ENCODE measurements at places on chromosomes 4 and X.
A peak's percentile ranks its signal among the peaks of the same experiment; 100 is the strongest.

DNA sequence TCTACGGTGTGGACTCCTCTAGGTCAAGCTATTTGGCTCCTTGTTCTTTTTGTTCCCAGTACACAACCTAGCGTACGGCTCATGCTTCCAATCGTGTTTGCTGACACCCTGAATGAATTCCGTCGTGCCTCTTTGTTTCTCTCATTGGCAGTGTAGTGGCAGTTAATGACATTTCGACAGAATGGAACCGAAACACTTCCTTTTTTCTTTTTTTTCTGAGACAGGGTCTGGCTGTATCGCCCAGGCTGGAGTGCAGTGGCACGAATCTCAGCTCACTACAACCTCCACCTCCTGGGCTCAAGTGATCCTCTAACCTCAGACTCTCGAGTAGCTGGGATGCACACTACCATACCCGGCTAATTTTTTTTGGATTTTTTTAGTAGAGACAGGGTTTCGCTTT is 113.3 kb upstream of the ATP6AP2 start:
- DNase-seq: no peak

GRCh38 chr4:126051689-126052424 is 737.1 kb downstream of the FAT4 start:
- no peak for DNase-seq

DNA sequence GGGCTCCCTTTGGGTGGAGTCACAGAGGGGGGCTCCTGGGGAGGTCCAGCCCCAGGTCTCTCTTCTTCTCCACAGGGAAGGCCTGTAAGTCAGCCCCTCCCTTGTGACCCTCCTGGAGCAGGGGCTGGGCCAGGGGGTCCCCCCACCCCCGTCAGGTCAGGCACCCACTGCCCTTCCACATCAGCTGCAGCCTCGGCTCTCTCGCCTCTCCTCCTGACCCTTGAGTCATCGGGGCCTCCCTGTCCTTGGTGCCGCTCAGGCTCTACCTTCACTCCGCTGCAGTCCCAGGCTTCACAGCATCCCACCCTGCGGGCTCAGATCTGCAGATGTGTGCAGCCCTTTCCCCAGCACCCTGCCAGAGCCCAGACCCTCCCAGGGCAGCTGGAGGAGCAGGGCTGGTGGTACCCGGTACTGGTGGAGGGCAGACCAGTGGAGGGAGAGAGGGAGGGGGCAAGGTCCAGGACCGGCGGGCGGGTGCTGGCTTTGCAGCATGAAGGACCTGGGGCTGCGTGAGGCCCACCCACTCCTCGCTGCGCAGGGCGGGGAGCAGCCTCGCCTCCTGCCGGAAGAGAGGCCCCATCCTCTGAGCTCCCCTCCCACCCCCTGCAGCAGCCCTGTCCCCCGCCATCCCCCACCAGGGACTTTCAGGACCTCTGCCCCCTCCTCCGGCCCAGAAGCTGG is 117.1 kb downstream of the FAM53A start:
- DNase-seq: no peak

DNA sequence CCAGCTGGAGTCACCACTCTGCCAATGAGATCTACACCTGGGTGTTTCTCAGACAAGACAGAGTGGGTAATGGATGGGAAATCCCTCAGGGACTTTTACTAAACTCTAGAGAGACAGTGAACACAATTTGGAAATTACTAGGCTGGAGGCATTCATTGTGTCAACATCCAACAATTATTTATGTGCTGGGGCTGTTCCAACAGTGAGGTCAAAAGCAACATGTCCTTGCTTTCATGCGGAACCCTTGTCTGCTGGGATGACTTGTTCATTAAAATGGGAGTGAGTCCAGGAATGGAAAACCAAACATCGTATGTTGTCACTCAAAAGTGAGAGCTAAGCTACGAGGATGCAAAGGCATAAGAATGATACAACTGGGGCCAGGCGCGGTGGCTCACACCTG is 54.0 kb downstream of the DRD5 start:
- no peak for DNase-seq

GRCh38 chrX:86887341-86887740 is 630.3 kb upstream of the KLHL4 start:
- DNase-seq: no peak

DNA sequence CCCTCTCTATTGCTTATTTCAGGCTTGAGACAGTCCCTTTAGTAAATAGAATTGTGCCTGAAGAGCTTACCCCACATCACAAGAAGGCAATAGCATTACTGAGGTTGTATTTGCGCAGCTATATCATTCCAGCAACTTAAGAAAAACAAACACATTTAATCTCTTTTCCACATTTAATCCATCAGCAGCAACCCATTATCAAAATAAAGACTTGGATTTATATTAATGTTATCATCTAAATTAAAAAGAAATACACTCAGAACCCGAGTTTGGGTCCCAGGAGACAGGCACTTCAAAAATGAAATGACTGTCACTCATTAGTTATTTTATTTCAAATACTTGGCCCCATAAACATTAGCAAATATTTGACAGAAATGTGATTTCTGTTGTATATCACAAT is 10.4 kb downstream of the TFDP3 start:
- DNase-seq: no peak

DNA sequence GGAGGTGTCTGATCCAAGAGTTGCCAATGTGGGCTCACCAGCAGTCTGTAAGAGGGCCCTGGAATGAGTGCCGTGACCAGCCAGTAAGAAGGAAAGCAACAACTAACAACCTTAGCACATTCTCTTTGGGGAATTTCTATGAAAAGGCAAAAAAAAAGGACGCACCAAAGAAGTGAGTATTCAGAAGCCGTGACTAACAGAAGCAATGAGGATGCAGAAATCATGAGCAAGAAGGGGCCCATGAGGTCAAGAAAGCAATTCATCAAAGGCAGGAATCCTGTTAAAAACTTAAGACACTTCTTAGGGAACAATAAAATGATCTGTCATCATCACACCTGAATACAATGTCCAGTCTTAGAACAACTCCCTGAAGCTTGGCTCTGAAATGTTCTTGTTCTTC is 260.5 kb downstream of the RAPGEF2 start:
- no peak for DNase-seq

DNA sequence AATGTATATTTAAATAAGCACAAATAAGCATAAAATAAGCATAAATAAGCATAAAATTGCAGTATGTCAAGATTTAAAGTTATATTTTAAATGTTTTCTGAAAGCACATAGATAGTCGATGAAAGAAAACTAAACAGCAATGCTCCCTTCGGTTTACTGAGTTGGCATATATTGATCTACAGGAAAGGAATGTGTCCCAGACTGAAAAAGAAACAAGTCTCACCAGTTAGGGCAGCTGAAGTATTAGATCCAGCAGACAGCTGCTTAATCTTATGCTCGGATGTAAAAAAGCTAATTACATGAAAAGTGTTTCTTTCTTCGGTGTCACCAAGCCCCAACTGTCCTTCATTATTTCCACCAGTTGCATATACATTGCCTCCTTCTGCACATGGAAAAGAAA is 8.7 kb downstream of the RPGR start:
- DNase-seq: no peak

- DNase-seq: peak; percentile 8
These were observed 66.1 kb downstream of the NR3C2 start for GRCh38 chr4:148376151-148376550.

DNA sequence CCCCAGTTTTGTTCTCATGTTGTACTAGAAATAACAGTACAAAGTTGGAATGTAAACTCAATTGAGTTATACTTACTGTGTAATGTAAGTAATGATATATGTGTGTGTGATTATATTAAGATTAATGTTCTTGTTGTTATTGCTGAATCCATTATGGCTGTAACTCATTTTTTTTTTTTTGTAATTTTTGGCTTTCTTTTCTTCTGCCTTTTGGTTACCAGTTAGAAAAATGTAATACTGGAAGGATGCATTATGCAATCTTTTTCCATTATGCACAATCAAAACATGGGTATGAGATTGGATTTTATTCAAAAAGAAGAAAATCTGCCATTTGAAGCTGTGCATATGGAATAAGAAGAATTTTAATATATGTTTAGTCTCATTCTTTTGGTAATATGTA is 34.0 kb downstream of the BANK1 start:
- DNase-seq: no peak

GRCh38 chrX:104430742-104431119 is 135.3 kb upstream of the IL1RAPL2 start:
- DNase-seq: no peak

DNA sequence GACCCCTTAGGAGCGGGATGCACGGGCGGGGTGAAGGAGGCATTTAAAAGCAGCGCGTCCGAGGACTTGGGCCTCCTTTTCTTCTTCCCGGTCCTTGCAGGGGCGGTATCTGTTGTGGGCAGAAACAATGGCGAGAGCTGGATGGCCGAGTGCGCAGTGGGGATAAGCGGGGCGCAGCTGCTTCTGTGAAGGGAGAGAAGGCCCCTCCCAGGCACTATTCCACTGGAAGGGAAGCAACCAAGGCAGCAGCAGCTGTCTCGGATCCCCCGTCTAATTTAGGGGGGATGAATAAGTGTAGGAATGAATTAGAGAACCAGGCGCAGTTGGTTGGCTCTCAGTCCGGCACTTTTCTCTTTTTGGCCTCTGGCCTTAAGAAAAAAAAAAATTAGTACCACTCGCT is 995 bp downstream of the SMARCA5 start:
- DNase-seq: no peak

GRCh38 chrX:33447285-33447684 is 235.9 kb upstream of the DMD start:
- no peak for DNase-seq

DNA sequence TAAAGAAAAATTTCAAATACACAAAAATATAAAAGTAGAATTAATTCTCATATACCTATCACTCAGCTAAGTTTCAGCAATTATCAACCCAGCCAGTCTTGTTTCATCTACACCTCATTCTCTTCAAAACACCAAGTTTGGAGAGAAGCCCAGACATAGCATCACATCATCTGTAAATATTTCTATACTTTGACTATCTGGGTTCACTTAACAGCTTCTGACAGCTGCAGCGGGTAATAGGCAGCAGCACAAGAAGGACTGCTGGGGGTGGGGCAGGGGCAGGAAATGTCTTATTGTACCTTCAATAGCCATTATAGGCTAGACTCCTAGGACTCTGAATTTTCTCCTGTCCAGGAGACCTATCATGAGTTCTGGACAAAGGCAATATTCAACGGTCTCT is 54.1 kb downstream of the PHF8 start:
- no peak for DNase-seq

DNA sequence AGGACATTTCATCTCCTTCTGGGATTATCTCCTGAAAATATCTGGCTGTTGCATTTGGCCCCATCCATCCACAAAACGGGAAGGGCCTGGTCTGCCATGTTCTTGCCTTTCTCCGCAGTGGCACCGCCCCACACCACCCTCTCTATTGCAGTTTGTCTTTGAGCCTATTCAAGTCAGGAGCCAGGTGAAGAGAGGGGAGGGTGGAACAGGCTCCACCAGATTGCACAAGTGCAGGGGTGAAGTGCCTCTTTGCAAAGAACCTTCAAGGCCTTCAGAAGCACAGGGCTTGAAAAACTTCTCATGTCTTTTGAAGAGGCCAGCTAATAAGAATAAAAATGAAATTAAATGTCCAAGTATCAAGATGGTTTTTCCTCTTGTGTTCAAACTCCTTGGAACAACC is 28.7 kb downstream of the RS1 start:
- no peak for DNase-seq

GRCh38 chr4:152983221-152983620 is 47.1 kb downstream of the FHDC1 start:
- no peak for DNase-seq

GRCh38 chr4:17688011-17688441 is 73.6 kb downstream of the MED28 start:
- no peak for DNase-seq

GRCh38 chr4:52957835-52958631 is 95.9 kb downstream of the RASL11B start:
- no peak for DNase-seq

DNA sequence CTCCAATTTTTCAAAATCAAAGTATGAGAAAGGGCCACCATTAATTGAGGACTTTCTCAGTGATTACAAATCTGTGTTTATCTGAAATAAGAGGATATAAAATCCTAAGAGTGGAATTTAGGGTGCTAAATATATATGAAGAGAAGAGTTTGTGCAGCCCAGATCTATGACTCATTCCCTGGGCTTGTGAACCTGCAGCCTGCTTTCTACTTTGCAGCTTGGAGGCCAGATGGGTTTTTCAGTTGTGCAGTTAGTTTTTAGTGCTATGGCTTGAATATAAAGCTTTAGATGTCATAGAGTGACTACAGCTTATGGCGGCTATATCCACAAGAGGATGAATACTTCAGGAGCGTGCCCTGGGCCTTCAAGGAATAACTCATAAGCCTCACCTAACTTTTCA is 1391.1 kb downstream of the FSTL5 start:
- DNase-seq: no peak

DNA sequence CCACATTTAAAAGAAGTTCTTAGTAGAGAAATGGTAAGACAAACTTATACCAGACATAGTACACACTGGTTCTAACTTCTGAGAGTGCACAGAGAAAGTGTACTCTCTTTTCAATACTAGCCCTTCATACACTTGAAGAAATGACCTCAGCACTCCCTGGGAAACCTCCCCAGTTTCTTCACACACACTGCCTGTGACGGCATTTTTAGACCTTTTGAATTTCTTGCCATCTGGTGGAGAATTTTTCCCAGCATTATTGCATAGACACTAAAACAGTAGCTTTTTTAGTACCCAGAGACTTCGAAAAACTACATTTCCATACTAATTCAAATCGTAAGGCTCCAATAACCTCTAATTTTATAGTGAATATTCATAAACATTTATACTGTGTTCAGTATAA is 341.6 kb upstream of the MAOA start:
- DNase-seq: no peak

DNA sequence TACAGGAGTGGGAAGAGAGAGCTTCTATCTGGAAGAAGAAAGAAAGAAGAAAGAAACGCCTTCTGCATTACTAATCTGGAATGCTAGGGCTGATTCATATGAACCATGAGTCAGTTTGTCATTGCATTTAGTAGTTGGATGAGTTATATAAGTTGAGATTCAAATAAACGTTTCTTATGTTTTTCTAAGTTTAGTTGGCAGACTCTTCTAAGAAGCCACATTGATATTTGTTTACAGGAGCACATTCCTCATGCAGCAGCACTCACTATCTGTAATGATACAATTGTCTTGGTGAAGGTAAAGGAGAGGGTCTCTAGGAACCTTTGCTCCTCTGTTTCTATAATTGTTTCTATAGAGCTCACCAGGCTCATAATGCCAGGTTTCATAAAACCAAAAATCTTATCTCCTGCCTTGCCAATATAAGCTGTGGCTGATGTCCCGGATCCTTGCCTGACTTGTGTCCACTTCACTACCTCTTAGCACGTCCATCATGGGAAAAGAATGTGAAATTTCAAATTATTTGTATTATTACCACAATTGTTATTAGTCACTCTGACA is 39.5 kb downstream of the HOPX start:
- DNase-seq: no peak
